ENCODE measurements at places on chromosomes 2 and 18.

DNA sequence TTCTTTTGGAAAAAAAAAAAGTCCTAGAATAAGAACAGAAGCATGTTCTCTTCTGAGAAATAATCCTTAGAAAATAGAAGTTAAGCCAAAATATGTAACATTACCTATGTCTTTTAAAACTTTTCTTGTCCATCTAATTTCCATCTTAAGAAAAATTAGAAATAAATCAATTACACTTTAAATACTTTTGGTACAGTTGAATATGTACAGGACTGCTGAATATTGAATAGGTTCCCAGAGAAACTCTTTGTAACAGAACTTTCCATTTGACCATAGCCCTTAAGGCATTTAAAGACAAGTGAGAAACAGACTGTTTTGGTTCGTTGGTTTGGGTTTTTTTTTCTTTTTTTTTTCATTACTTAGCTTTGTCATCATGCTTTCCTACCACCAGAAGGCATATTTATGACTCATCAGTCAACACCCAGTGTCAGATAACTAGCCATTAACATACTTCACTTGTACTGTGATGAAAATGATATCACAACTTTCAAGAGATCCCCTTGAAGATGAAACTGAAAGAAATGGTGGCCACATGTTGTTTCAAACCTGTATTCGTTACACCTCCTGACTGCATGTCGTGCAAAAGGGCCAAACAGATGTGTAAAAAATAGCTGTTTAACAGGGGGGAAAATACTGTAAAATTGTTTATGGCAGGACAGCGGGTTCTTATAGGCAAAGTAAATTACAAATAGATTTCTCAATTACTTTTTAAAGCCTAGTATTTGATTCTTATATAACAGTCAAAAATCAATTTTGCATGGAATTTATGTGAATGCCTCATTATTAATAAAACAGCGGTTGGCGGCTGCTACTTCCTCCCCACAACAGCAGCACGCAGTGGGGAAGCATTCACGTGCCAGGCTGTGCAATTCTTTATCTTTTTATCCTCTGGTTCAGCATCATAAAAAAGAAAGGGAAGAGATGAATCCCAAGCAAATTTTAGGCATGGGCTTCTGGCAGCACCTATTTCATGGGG is 280.7 kb upstream of the HNRNPA3 start:
- no peak for DNase-seq

DNA sequence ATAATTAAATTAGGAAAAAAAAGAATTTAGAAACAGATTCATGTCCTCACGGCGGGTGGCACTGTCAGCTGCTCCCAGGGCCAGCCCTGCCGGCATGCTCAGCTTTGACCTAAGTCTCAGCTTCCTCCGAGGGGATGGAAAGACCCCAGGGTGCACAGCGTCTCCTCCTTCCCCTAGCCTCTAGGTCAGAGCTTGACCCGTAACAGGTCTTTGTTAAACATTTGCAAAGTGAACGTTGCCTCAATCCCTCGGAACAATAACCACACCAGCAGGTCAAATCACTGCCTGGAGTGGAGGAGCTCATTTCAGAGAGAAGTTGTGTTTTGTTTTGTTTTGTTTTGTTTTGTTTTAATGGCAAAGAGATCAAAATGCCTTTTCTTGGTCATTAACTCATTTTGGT is 171.3 kb downstream of the TMEM18 start:
- no peak for DNase-seq

DNA sequence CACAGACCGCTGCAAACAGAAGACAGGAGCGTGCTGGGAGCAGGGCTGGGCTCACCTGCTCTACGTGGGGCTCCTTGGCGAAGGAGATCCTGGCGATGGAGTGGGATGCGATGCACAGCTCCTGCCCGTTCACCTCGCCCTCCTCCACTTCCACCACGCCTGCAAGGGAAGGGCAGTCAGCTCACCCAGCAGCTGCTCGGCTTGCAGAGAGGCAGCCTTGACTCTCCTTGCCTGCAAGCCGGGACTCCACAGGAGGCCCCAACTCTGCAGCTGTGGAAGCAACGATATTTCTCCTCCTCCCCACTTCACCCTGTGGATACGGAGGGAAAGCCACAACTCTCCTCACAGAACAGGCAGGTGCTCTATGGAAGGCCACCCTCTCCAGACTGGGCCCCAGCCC is 35.1 kb downstream of the THAP4 start:
- DNase-seq: no peak

- no peak for DNase-seq
Measured at GRCh38 chr2:174903264-174903556, 102.0 kb downstream of the CHN1 start.

DNA sequence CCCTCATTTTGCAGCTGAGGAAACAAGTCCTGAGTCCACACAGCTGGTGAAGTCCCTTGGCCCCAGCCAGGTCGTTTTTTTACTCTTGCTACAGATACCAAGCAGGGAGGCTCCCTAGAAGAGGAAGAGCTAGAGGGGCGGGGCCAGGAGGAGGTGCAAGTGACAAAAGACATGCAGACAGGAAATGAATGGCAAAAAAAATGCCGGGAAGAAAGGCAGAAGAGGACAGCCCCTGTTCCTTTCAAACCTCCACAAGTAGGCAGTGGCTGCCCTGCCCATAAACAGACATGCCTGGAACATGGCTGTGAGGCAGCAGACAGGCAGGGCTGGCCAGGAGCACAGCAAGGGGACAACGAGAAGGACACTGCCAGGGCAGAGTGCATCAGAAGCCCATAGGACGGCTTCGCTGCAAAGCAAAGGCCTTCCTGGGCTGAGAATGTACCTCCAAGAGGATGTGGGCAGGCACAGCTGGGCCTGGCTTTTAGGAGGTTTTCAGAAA is 108.7 kb downstream of the ZBTB7C start:
- no peak for DNase-seq

GRCh38 chr2:76288146-76288545 is 577.4 kb upstream of the GCFC2 start:
- no peak for DNase-seq

- no peak for DNase-seq
Measured at GRCh38 chr2:60468382-60469085, 84.9 kb downstream of the BCL11A start.

- DNase-seq: peak; percentile 64
Measured at GRCh38 chr18:60053747-60054304, 154.0 kb downstream of the PMAIP1 start.

- no peak for DNase-seq
Measured at GRCh38 chr2:168155046-168155445, 92.3 kb downstream of the STK39 start.

- no peak for DNase-seq
Measured at GRCh38 chr18:36658611-36659010, 170.2 kb downstream of the TPGS2 start.

DNA sequence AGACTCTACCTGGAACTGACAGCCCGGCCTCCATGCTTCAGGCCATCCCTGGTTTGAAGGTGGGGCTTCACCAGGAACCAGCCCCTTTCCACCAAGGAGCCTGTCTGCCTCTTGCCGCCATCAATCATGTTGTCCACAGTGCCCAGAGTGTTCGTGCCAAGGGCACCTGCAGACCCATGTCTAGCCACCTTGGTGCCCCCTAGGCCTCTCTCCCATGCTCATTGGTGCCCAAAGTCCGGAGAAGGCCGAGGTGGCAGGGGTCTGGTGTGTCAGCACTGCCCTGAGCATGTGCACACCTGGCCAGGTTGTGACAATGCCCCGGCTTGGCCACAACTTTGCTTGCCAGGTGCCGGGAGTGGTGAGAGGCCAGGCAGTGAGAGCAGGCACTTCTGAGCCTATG is 114.8 kb downstream of the COPS8 start:
- no peak for DNase-seq

- DNase-seq: no peak
Measured at GRCh38 chr2:156110890-156111289, 221.6 kb downstream of the NR4A2 start.

DNA sequence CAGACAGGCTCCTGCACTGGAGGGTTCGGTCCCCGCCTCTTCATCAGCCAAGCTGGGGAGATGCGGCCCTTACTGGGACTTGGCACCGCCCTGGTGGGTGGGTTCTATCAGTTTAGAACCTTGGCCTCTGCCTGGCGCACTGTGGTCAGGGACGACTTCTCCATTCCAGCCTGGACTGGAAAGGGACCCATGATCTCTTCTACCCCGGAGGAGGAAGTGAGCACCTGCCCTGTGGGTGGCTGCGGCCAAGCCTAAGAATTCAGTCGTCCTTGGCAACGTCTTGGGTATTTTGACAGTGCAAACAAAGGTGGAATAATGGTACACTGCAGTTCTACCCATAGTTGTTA is 106.9 kb upstream of the CD302 start:
- DNase-seq: no peak

DNA sequence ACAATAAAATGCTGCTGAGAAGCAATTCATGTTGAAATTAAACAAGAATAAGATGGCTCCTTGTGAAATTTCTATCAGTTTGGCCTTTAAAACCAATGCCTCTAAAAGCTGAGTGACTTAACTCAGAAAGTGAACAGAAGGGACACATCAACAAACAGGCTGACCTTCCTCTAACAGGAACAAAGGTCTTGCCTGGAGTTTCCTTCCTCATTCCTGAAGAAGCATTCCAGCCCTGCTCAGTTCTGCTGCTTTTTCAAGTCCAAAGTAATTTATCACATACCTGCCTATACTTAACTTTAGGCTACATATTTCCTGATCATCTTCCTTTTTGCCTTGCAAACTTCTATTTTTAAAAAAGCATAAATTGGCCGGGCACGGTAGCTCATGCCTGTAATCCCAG is 14.1 kb downstream of the PTRHD1 start:
- DNase-seq: no peak

DNA sequence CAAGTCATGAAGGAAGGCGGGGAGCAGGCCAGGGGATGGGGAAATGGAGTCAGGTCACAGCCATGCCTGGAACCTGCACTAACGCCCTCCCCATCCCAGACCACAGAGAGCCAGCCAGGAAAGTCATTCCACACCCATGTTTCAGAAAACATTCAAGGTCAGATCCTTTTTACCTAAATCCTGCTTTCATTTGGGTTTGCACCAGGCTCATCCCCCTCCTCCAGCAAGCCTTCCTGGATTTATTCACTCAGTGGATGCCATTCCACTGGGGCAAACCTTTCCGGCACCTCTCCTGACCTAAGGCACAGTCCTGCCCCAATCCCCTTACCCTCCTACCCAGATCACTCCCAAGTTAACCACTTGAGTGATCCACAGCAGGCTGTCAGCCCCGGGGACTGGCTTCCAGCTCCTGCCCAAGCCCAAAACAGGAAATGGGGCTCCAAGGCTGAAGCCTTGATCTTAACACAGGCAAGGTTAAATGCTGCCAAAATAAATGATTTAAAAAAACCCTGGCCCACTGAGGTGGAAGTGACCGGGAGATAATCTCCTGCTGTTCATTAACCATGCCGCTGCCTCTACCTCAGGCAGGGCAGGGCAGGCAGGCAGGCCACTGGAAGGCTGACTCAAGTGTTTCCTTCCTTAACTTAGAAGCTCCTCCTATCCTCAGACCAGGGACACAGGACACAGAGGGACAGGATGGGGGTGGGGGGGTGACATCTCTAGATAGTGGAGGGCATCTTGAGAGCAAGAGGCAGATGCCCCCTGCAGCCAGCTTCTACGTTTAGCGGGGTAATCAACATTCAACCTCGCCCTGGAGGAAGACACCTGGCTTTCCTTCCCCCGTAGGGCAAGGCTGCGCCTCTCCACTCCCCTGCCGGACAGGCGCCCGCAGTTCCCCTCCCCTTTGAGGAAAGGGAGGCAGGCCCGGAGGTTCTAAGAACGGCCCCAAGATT is 1.4 kb downstream of the RAB11FIP5 start:
- no peak for DNase-seq

DNA sequence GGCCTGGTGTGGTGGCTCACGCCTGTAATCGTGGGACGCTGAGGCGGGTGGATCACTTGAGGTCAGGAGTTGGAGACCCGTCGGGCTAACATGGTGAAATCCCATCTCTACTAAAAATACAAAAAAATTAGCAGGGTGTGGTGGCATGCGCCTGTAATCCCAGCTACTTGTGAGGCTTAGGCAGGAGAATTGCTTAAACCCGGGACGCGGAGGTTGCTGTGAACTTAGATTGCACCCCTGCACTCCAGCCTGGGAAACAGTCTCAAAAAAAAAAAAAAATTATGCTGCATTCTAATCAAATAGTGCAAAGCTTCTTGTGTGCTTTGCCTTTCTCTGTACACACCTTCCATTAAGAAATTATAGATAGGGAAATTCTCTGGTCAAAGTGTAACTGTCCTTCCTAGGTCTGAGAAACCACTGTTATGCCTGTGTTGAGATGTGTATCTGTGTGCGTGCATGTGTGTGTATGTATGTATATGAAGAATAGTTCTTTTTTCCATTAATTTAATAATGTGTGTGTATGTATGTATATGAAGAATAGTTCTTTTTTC is 2.5 kb downstream of the CD28 start:
- DNase-seq: no peak

DNA sequence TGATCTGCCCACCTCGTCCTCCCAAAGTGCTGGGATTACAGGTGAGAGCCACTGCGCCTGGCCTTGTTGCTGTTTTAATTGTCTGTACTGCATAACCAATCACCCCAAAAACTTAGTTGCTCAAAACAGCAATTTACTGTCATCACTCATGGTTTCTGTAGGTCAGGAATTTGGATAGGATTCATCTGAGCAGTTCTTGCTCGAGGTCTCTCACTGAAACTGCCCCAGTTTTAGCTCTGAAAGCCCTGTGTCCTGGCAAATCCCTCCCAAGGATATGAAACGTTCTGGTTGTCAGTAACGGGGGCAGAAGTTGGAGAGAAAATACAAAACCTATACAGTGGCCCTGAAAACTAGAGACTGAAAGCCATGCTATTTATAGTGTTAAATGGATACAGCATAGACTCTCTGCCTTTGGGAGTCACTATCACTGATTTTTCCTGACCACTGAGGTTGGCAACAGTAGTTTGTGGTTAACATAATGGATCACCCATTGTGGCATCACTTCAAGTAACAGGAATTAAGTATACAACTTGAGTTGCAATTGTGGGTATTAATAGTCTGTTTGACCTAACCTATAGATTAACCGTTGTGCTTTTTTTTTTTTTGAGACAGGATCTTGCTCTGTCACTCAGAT is 27.2 kb upstream of the ERICH2 start:
- DNase-seq: no peak

DNA sequence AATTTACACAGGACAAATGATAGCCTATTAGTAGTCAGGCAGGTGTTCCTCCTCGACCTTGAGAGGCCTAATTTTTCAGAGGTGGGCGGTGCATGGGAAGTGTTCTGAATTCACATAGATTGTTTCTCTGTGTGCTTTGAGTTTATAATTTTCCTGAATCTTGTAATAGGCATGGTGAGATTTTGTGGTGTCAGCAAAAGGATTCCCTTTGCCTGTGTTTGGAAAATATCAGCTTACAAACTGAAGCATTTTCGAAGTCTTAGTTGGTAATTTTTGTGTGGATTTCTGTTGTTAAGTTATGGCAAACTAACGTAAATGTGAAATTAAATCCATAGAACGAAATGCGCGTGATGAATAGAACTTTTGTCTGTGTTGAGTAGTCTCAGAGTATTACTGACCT is 194.0 kb upstream of the RBMS1 start:
- DNase-seq: no peak

- DNase-seq: no peak
Measured at GRCh38 chr2:15594291-15595256, 2.9 kb downstream of the DDX1 start.
